CMK (cell line): ENCODE measurements at places on chromosomes 11 and 22.

- no peak for DNase-seq
These were observed 845.3 kb downstream of the FAM181B start for GRCh38 chr11:81888391-81888790.

- DNase-seq: no peak
These were observed 49.7 kb downstream of the PANX1 start for GRCh38 chr11:94178331-94178730.

DNA sequence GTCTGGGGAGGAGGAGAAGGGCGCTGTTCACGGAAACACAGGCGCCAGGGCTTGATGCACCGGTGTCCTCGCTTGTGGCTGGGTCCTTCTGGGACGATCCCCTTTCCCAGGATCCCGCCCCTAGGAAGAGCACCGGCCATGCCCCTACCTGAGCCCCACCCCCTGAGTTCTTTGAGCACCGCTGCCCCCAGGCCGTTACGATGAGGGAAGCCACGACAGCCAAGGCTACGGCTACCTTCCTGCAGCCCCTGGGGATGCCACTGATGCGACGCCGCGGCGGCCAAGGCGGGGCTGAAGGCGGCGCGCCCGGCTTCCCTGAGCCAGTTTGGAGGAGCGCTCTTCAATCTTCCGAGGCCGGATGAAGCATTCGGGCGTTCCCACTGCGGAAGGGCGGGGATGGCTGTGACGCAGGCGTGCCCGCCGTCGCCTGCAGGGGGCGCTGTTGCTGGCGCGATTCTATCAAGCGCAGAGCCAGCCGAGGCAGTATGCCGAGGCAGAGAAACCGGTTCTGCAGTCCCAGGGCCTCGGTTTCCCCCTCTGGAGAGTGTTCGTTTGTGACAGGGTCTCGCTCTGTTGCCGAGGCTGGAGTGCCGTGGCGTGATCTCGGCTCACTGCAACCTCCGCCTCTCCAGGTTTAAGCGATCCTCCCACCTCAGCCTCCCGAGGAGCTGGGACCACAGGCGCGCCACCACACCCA is 9.7 kb upstream of the NEFH start:
- DNase-seq: no peak

DNA sequence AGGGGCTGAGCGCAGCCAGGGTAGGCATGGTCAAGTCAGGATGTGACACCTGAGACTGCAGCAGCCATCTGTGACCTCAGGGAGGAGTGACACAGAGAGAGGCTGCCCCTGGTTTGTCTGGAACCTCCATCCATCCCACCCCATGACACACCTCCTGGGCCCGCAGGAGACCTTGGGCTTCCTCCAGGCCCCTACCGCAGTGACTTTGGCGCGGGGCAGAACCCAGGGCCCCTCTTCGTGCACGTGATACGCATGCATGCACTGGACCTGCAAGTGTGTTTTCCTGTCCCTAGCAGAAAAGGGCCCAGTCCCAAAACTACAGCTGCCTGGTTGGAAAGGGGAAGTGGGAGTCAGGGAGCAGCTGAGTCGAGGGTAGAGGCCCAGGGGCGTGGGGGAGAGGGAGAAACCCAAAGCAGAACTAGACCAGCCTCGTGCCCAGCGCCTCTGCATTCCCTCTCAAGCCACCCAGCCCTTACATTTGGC is 7.9 kb upstream of the CYTH4 start:
- DNase-seq: no peak

DNA sequence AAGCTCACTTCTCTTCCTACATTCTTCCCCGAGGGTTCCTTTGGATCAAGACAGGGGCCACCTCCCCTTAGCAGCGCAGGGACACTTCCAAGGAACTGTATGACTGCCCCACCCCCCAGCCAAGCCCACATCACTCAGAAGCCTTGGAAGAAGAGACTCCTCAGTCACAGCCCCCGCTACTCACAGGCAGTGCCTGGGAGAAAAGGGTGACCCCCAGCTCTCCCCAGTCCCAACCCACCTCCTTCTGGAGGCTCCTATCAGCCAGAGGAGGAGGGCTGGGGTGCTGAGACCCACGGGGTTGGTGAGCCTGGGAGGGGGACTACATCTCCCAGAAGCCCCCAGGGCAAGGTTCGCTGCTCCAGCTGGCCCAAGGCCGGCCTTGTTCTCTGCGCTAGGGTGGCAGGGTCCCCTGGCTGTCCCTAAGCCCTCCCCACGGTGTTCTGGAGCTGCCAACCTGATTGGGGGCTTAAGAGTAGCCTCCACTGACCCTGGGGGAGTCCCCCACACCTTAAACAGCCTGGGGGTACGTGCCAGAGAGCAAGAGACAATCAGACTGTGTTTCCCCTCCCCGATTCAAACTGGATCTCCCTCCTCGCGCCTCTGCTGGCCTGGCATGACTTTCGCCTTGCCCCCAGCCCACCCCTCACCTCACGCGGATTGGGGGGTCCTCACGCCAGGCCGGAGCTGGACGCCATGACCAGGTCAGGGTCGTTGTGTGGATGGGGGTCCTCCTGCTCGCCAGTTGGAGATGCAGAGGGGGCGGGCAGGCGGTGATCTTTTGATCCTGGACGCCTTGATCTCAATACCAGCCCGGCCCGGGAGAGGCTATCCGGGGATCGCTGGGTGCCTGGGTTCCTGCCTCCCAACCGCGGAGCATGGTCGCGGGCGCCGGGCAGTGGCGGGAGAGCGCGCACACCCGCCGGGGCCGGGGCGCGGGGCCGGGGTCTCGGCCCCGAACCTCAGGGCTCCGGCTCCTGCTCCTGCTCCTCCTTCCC is 838 bp downstream of the BCL9L start:
- DNase-seq: no peak

GRCh38 chr22:41576877-41577276 is 12.8 kb downstream of the PMM1 start:
- DNase-seq: peak; percentile 44

GRCh38 chr11:119470317-119471291 is 47.6 kb upstream of the THY1 start:
- DNase-seq: no peak

DNA sequence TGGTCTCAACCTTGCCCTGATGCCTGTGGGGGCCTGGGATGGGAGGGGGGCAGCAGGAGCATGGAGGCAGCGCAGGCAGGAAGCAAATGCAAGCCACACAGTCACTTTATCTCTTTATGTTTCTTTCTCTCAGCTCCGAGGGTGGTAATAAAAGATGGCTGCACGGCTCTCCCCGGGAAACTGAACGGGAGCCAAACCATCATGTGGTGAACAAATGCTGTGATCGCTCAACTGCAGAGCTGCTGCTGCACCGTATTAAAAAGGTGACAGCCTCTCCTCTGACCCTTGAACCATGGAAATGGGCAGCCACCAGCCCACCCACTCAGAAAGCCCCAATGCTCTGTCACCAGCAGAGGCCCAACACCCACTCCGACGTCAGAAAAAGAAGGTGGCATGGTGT is 110.0 kb downstream of the TIMP3 start:
- no peak for DNase-seq

DNA sequence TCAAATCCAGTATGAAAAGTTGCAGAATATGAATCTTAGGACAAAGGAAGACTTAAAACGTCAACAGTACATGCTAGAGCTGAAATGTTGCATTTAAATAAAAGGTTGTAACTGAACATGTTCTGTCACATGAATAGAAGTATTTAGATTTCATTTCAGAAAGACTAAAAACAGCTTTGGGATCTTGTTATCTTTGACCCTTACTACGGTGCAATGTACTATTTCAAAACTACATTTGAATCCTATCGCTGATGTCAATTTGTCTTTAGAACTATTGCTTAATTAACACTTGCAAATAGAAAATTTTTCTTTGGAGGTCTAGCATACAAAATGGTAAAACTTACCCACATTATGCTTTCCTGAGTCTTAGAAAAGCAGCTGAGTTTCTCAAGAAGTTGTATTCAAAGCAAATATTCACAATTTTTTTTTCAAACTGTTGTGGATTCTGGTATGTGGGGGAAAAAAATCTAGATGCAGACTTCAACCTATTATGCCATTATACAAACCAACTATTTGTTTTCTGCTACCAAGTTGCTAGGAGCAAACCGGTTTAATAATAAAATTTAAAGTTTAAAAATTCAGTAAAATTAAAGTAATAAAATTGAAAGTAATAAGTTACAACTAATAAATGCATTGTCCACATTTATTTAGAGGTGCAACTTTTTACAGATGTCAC is 25.4 kb downstream of the CSTF3 start:
- no peak for DNase-seq

- DNase-seq: no peak
These were observed at the start of gene RASSF10 for GRCh38 chr11:13008625-13009475. Gene RASSF10, plus strand, starts transcription at chr11:13009316. Its CDS starts 261 bp downstream, at chr11:13009577.

DNA sequence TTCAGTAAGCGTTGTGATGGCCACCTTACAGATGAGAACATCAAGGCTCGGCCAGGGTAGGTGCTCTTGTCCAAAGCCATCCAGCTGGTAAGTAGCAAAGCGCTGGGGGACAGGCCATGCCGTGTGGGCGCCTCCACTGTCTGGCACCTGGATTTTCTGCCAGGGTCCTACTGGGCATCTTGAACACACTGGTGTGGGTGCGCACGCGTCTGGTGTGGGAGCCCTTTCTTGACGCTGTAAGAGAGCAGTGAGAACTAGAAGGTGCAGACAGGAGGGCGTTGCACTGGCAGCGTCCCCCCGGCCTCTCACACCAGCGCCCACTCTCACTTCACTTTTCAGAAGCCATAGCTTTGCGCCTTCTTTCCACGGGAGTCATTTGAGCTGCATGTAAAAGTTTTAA is 296.6 kb downstream of the TBC1D22A start:
- no peak for DNase-seq

DNA sequence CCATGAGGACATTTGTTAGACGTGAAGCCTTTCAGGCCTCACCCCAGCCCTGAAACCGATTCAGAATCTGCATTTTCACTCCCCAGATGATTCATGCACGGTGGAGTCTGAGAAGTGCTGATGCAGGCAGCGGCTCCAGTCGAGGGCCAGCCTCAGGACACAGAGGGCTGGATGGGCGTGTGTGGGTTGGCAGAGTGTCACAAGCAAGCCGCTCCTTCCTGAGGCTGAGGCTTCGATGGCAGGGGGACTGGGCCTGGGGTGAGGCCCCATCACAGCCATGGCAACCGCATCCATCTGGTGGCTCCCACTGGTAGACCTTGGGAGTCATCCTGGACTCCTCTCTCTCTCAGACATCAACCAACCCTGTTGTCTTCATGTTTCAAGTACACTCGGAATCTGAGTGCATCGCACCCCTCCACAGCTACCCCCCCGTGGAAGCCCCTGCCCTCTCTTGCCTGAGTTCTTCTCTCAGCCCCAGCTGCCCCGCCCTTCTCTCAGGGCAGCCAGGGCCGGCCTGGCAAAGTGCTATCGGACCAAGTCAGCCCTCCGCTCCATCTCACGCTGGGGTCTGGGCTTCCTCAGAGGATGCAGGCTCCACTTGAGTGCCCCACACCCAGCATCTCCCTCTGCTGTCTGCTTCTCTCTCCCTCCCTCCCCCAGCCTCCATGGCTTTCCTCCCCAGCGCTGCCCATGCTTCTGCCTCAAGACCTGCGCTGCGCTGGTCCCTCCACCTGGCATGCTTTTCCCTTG is 10.6 kb downstream of the KCNC1 start:
- DNase-seq: no peak

- no peak for DNase-seq
These were observed 40.6 kb downstream of the SCUBE1 start for GRCh38 chr22:43302531-43303041.

GRCh38 chr11:75200051-75200450 is 40.5 kb upstream of the TPBGL start:
- DNase-seq: no peak

GRCh38 chr11:14308897-14309387 is 50.0 kb downstream of the RRAS2 start:
- no peak for DNase-seq

GRCh38 chr11:7020183-7020917 is at the start of the genes NLRP14 and ZNF214:
Gene NLRP14, plus strand, starts transcription at chr11:7020479. Its CDS starts 18,108 bp downstream, at chr11:7038587.
Gene ZNF214, minus strand, starts transcription at chr11:7020346. Its CDS starts 17,511 bp downstream, at chr11:7002835.
- DNase-seq: no peak

DNA sequence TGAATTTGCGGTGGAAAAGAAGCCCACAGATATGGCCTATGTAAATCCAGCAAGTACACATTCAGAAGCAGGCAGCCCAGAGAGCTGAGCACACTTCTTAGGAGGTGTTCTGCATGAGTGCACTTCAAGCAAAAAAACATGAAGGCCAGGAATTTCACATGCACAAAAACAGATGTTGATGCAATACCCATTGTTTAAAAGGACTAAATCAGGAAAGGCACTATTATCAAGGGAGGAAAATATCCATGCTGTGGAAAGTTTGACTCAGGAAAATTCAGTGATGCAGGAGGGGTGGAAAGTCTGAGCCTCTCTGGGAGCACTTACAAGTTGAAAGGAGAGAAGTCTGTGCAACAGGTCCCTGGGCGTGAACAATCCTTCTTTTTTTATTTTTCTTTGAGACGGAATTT is 15.8 kb upstream of the CARS1 start:
- no peak for DNase-seq
